HFFc6 (cell line): ENCODE measurements at places on chromosomes 16 and 17.

- no peak for DNase-seq
Measured at GRCh38 chr17:1861391-1862010, 31.7 kb downstream of the RPA1 start.

- no peak for DNase-seq
Measured at GRCh38 chr16:87702325-87702811, 63.4 kb downstream of the KLHDC4 start.

DNA sequence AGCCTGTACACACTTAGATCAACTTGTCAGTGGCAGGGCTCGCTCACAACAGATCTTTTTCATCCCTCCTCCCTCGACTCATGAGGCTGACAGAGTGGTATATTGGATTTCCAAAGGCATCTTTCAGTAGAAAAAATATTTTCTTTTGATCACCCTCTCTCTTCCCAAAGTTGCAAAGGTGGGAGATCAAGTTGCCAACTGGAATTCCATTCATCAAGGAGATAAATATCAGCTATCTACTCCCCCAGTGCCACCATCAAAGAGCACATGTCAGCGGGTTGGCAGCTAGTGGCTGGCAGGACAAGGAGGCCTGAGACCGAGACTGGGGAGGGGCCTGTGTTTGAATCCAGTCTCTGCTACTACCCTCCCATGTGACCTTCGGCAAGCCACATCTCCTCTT, 539.7 kb upstream of the CDH11 start:
- no peak for DNase-seq

GRCh38 chr17:15398736-15399331, 57.4 kb upstream of the TEKT3 start:
- peak; percentile 78 for DNase-seq

DNA sequence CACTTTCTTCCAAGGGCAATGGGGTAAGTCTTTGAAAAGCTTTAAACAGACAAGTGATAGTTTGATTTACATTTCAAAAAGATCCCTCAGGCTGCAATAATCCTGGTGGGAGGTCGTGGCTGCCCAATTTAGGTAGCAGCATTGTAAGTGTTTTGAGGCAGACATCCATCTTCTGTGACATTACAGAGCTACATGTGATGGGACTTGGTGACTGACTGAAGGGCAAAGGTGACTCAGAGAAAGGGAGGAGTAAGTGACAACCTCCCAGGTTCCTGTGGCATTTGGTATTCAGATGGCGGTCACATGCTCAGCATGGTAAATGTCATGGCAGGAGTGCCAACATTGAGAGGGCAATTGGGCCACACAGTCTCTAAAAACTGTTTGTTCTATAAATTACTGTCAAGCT, 26.5 kb downstream of the STAT3 start:
- DNase-seq, result no peak

- DNase-seq, result peak; percentile 59
Measured at GRCh38 chr17:47905221-47905733, 9.2 kb downstream of the SP2 start.

DNA sequence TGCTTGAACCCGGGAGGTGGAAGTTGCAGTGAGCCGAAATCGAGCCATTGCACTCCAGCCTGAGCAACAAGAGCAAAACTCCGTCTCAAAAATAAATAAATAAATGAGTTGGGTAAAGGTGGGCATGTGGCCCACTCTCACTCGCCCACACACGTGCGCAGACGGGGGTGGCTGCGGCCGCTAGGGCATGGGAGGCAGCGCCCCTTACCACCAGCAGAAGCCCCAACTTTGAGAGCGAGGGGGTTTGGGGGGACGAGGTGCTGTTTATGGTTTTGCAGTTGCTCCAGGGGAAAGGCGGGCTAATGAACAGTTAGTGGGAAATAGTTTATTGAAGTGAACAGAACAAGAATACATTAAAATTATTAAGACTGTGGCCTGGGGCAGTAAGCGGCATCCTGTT, 14.9 kb upstream of the RBFOX3 start:
- DNase-seq, result no peak

GRCh38 chr17:76491271-76492122, 9.7 kb downstream of the RHBDF2 start:
- DNase-seq, result no peak

DNA sequence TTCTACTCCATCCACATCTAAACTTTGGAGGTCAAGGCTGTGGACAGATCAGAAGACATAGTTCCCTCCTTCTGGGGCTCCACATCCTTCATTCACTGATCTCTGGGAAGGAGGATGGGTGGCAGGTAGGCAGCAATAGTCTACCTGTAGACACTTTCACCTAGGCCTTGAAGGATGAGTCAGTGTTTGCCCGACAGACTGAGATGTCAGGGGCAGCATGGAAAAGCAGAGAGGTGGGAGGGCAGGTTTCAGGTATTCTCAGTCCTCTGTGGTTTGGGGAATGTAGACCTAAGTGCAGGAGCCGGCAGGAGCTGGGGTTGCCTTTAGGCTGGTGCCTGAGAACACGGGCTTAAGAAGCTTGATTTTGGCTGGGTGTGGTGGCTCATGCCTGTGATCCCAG, 171.9 kb upstream of the ZNF267 start:
- no peak for DNase-seq

- no peak for DNase-seq
Measured at GRCh38 chr17:752620-753219, 656 bp upstream of the GEMIN4 start.

GRCh38 chr17:51372345-51373004, 112.1 kb downstream of the UTP18 start:
- peak; percentile 63 for DNase-seq

DNA sequence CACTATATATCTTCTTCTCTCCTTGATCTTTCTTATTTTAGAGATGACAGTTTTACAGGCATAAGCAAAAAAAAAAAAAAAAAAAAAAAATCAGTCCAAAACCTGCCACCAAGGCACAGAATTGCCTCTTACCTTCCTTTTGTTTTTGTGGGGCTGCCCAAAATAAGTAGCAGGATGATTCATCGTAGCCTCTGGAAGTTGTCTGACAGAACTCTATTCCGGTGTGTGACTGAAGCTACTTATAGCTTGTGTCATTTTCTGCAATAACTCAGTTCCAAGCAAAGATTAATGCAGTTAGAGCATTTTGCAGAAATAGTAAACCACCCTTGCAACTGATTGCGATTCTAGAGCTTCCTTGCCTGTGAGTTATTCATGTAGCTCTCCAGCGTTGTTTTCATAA, 186.8 kb downstream of the KIF2B start:
- no peak for DNase-seq

DNA sequence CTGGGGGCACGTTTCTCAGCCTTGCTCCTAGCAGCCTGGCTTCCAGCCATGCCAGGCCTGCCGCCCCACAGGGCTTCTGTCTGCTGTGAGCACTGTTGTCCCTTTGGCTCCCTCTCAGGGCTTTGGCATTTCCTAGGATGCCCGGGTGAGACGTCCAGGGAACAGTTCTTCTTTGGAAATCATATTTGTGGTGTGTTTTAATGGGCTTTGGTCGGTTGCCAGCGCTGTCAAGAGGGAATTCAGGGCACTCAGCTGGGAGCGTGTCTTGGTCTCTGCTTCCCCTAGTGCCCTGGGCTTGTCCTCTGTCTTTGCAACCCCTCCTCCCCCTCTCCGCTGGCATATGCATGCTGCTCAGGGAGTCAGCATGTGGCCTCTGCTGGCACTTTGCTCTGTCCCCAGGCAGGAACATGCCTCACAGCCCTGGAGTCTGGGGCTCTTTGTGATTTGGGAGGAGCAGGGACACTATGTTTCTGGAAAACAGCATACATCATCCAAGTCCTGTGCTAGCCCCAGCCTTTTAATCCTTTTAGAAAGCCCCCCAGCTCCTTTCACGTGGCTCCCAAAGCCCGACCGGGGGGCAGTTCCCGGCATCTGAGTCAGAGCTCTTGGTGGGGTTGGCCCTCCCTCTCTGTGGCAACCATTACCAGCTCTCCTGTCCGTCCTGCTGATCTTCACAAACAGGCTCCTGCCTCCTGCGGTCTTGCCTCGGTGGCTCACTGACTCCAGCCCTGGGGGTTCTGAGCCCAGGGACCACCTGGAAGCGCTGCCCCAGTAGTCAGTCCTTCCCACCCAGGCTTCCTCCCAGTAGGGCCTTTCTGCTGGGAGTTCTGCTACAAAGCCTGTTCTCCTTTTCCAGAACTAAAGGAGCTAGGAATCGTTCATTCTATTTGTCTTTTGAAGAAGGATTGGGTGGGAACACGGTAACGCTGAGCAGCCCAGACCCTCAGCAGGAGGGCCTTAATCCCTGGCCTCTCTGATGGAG, 26.7 kb downstream of the SAP30BP start:
- DNase-seq, result peak; percentile 99

DNA sequence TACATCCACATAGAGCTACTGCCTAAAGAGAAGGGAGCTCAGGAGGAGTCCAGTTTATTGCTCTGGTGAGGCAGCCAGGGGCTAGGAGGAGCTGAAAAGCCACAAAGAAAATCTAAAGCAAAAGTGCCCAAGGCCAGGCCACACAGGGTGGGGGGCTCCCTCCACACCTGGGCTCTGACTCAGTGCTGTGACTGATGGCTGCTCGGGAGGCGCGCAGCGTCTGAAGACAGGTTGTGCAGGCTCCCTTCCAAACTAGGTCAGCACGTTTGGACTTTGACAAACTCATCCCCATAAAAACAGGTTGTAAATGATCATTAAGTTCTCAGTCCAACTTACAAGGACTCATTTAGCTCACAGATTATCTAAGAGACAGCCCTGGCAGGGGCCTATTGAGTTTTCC, 22.2 kb upstream of the LCMT1 start:
- no peak for DNase-seq

GRCh38 chr17:79945591-79946255, 89.9 kb downstream of the TBC1D16 start:
- no peak for DNase-seq

DNA sequence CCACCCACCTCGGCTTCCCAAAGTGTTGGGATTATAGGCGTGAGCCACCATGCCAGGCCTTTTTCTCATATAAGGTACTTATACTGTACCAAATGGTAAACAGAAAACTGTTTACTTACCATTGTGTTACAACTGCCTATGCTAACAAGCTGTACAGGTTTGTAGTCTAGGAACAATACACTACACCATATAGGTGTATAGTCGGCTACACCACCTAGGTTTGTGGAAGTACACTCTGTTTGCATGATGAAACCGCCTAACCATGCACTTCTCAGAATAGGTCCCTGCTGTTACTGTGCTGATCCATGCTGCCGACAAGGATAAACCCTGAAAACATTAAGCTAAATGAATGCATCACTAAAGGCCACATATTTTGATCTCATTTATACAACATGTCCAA, 18.9 kb downstream of the DNAJA2 start:
- DNase-seq, result no peak

- peak; percentile 73 for DNase-seq
Measured at GRCh38 chr16:10168258-10168657, 14.0 kb downstream of the GRIN2A start.

- DNase-seq, result no peak
Measured at GRCh38 chr17:80778716-80779115, 212.9 kb upstream of the CHMP6 start.

DNA sequence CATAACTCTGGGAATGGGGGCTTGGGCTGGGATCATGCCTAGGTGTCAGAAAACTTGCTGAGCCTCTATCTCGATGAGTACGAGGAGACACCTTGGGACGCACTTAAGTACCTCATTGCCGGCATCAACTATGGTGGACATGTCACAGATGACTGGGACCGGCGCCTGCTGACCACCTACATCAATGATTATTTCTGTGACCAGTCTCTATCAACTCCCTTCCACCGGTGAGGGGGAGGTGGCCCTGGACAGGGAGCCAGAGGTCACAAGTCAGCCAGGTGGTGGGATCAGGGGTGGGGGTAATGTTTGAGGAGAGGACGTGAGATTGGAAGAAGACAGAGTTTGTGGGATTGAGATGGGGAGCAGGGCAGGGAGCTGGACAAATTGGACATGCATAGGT, 3.4 kb upstream of the KDM6B start:
- DNase-seq, result no peak

GRCh38 chr17:71224824-71225575, 895.8 kb upstream of the SOX9 start:
- DNase-seq, result no peak

DNA sequence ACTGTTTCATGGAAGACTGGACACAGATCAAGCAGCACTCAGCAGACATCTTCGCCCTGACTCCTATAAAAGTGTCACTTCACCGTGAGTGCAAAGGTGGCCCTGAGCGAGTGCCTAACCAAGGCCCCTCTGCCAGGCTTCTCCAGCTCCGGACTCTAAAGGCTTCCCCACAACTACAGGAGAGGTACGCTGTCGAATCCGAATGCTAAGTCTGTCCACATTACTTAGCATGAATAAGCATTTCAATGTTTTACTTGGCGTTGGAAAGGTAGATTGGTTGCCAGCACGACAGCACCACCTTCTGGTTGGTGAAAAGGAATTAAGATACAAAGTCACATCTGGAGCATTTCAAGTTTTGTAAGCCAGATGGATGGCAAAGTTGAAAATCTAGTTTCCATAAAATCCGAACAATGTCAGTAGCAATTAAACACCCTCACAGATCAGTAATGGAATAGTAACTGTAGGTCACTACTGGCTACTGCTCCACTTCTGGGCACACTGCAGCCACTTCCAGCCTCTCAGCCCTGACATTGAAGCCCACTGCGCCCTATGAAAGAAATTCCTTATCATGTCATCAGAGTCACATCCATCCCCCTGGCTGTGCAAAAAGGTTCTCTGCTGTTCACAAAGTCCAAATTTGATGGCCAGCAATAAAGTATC, 100.9 kb downstream of the PARN start:
- DNase-seq, result peak; percentile 87

DNA sequence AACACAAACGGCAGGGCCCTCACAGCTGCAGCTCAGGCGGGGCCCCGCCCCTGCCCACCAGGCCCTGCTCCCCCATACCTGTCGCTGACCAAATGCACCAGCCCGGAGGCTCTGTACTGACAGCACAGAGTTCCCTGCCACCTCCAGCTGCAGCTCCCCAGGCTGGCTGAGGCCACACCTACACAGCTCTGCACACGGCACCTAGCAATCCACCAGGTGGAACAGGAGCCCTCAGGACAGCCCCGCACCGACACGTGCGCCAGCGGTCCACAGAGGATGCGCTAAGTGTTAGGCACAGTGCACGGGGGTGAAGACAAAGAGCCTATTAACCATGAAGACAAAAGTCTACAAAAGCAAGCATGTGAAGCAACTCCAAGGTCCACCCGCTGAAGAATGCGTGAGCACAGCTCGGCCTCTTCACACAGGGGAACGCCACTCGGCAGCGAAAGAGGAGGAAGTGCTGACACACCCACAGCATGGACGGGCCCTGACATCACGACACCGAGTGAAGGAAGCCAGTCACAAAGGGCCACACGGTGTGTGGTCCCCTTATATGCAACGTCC, 5.4 kb downstream of the ZCCHC14 start:
- no peak for DNase-seq

DNA sequence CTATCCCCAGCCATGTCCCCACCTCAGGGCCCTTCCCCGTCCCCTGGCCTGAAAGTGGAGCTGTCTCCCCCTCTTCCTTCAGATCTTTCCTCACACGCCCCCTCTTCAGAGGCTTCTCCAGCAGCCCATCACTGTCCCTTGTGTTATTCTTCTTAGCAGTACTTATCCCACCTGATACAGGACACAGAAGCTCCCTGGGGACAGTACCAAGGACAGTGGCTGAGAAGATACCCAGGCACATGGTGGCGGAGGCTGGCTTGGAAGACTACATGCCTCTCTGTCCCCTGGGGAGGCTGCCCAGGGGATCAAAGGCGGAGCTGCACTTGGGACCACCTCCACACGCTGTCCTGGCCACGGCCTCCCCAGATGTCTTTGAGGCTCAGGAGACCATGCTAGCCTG, 23.9 kb downstream of the HSD11B2 start:
- no peak for DNase-seq
